ENCODE measurements at places on chromosomes 12 and 14.

GRCh38 chr12:70277973-70278372 is 34.7 kb downstream of the CNOT2 start:
- no peak for DNase-seq

DNA sequence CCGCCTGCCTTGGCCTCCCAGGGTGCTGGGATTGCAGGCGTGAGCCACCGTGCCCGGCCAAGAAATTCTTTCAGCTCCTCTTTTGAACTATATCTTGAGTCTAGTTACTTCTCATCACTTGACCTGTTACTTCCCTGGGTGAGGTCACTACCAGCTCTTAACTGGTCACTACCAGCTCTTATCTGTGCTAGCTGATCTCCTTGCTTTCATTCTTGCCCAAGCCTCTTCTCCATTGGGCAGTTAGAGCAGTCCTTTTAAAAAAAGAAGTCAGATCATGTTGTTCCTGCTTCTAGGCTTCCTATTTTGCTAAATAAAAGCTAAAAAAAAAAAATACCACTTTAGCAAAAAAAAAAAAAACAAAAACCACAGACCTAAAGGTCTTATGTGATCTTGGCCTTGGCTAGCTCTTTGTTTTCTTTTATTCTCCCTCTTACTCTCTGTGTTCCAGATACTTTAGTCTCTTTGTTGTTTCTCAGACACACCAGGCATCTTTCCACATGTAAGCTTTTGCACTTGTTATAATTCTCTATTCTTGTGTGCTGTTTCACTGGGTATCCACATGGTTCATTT is 63.5 kb downstream of the RAD51B start:
- DNase-seq: no peak

DNA sequence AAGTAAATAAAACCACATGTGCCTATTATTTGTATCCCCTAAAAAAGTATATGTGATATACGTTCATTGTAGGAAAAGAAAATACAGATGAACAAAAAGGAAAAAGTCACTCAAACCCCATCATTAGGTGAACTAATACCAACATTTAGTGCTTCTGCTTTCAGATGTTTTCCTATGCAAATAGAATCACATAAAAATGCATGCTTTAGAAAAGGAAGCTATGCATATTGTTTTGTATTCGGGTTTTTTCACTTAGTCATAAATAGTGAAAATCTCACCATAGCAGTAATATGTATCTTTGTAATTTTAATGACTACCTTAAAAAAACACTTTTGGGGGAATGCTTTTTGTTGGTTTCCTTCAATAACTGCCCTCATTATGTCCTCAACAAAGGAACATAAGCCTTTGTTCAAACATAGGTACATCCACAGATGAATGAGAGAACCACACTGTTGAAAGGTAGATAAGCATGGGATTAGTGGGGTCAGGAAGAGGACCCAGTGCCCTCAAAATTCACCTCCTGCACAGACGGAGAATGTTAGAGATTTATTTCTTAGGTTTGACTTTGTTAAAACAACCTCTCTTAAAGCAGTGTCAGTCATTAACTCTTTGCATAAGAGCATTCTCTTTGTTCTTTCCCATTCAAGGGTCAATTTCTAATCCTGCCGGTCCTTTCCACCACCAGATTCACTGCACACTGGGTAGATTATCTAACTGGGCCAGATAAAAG is 6.5 kb downstream of the AMDHD1 start:
- DNase-seq: no peak

- no peak for DNase-seq
These were observed 63.8 kb downstream of the RIN3 start for GRCh38 chr14:92577321-92577742.

DNA sequence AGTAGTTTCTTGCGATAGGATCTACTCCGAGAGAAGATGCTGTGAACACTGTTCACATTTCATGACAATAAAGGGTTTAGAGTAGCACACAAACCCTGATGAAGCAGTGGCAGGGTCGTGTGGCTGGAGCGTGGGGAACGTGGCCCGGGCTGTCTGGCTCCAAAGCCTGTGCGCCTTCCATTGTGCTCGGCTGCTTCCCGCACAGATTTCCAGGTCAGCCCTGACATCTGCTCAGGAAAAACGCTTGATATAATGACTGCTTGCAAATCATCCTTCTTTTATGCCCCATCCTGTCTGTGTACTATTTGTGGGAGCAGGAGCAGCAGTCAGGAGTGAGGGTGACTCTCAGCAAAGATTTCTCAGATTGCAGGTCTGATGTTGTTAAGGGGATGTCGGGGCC is 78.6 kb downstream of the EML1 start:
- no peak for DNase-seq

GRCh38 chr12:107917912-107918800 is 143.7 kb downstream of the ASCL4 start:
- no peak for DNase-seq

DNA sequence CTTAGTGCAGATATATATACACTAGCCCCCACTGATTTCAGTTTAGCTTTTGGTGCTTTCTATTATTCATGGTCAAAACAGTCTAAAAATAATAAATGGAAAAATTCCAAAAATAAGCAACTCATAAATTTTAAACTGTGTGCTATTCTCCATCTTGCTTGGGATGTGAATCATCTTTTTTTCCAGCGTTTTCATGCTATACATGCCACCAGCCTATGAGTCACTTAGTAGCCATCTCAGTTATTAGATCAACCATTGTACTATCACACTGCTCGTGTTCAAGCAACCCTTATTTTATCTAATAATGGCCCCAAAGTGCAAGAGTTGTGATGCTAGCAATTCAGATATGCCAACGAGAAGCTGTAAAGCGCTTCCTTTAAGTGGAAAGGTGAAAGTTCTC is 73.9 kb upstream of the KRR1 start:
- no peak for DNase-seq

DNA sequence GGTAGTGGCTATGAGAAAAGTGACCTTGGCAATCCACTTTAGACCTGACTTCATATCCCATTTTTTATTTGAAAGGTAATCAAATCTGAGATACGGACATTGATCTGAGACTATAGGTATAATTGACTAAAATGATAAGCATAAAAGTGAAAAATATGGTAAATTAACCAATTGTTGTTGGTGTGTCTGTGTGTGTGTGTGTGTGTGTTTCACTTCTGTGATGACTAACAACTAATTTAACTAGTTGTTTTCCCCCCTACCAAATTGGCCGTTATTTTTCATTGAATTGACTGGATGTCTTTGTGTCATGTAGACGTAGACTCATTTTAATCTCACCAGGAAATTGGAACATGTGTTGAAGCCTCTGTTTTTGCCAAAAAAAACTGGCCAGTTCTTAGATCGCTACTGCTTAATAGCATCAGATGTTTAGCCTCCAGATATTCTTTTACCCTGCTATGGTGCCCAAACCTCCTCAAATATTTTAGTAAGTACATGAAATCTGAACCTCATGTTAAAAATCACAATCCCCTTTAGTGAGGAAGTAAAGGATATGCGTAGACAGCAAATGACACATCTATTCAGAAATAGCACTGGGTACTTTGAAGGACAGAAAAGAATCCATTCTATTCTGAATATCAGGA is 395.0 kb downstream of the EGLN3 start:
- no peak for DNase-seq

DNA sequence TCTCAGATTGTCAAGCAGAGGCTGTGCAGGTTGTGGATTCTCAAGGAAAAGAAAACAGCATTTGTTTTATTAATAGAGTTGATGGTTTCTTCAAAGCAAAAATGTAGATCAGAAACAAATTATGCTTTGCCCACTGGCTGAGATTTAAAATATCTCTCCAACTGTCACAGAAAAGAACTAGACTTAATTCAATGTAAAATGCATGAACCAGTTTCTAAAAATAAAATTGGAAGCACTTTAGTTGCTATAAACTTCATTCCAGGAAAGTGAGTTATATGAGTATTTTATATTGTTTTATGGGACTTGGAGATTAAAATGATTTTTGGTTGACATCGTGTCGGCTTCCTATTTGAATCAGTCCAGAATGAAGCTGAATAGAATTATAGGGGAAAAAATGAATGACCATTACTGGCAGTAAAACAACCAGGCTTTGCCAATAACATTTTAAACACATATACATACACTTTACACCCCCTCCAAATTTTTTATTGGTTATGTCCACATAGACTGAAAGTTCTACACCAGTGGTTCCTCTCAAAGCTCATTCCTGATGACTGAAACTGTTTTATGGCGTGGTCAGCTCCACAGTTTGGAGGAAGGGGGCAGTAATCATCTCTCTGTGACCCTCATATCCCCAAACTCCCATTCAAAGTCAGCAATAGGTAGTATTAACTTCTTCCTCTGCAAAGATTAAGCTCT is 55.5 kb upstream of the DAAM1 start:
- DNase-seq: no peak

GRCh38 chr14:63686926-63687325 is 40.9 kb downstream of the SGPP1 start:
- DNase-seq: no peak

DNA sequence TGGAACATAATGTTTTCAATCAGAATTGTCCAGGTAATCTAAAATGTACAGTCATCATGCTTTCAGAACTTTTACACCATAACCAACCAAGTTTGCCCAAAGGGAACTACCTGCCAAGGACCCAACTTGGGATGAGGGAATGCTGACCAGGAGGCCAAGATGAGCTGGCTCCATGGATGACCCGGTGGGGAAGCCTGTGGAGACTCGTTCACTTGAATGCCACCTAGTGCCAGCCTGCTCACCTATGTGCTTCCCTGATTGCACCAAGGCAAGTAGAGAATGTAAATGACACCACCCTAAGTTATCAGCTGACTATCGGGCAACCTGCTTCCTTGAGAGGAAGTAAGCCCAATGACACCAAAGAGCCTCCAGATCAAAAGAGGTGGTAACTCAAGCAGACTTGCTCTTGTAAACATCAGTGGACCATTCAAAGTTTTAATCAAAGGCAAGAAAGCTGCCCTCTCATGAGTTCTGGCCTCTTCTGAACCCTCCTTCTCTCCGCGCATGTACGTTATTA is 137.3 kb downstream of the TTC7B start:
- no peak for DNase-seq

DNA sequence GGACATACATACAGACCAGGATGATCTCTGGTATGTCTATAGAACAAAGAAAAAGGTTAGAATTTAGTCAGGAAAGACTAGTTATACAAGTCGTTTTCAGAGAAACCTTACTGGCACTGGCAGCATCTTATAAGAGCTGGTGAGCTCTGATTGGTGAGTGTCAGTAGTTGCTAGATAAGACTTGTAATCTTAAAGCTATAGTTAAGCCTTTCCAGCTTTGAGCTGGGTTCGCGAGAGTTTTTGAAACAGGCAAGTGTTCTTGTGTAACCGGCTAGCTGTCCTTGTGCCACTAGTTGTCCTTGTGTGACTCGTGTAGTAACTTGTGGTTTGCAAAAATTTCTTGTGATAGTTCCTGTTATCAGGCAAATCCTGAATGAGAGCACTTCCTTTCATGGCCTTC is 740.9 kb downstream of the GALC start:
- DNase-seq: no peak

- no peak for DNase-seq
These were observed 367.6 kb downstream of the RPS29 start for GRCh38 chr14:49218436-49219092.

- no peak for DNase-seq
These were observed 45.7 kb downstream of the PRKAB1 start for GRCh38 chr12:119713551-119714031.

GRCh38 chr12:116636608-116637519 is 77.7 kb downstream of the MAP1LC3B2 start:
- no peak for DNase-seq

- no peak for DNase-seq
These were observed 35.5 kb downstream of the CCDC60 start for GRCh38 chr12:119369907-119370546.

- DNase-seq: no peak
These were observed 32.7 kb upstream of the SYT10 start for GRCh38 chr12:33472299-33472698.

GRCh38 chr12:24966951-24967564 is 18.2 kb upstream of the BCAT1 start:
- no peak for DNase-seq

DNA sequence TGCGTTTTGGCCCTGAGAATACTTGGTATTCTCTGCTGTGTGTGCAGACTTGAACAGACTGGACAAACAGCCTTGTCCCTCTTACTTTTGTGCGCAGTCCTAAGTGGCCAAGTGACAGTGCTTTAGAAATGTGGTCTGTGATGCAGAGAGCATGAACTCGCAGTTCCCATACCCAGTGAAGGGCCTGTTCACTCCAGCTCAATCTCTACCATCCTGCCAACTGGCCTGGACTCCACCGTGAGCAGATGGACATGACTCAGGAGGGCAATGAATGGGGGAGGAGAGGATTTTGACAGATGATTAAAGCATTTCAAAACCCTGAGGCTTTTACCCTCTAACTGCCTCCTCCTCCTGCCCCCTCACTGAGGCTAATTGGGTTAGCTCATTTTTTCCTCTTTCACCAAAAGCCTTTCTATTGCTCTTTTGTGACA is 62.5 kb upstream of the PYGL start:
- DNase-seq: no peak

DNA sequence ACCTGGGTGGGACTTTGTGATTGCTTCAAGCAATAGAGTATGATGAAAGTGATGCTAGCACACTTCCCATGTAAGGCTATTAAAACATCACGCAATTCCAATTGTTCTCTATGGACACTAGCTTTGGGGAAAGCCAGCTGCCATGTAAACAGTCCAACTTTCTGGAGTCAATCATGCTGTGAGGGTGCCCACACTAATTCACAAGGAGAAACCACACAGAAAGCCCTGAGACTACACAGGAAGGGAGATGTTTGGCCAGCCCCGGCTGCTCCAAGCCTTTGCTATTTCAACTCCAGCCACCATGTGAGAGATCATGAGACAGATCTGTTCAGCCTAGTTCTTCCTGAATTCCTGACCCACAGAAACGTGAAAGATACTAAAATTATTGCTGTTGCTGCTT is 96.3 kb downstream of the ST8SIA1 start:
- DNase-seq: no peak

DNA sequence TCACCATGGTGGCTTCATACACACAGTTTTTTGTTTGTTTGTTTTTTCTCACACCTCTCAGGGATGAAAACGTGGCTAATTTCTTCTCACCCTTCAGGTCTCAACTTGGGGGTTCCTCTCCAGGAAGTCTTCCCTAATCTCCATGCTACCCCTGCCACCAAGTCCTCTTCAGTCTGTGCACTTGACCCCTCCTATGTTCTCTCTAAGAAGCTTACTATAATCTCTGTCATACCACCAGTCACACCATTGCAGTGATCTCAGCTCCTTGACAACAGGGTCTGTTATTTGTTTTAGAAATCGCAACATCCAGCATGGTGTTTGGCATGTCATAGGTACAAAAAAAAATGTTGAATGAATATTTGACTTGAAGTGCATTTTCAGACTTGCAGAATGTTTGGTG is 83.4 kb downstream of the PRORP start:
- no peak for DNase-seq

DNA sequence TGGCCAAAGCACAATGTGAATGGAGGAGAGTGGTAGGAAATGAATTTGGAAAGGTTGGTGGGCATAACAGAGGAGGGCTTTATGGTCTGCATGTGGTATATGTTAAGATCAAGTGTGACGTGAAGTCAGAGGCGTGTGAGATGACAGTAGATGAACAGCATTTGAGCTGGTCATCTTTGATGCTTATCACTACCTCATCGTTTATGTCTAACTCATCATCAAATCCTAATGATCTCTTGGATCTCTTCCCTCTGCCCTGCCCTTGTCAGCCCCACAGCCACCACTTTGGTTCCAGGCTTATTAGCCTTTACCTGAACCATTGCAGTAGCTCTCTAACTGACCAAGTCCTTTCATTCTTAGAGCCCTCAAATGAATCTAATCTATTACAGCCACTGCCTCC is 132.5 kb downstream of the LLPH start:
- no peak for DNase-seq
